ENCODE measurements at places on chromosomes 2 and 18.

- peak; percentile 16 for DNase-seq
Measured at GRCh38 chr2:60484133-60484645, 69.3 kb downstream of the BCL11A start.

DNA sequence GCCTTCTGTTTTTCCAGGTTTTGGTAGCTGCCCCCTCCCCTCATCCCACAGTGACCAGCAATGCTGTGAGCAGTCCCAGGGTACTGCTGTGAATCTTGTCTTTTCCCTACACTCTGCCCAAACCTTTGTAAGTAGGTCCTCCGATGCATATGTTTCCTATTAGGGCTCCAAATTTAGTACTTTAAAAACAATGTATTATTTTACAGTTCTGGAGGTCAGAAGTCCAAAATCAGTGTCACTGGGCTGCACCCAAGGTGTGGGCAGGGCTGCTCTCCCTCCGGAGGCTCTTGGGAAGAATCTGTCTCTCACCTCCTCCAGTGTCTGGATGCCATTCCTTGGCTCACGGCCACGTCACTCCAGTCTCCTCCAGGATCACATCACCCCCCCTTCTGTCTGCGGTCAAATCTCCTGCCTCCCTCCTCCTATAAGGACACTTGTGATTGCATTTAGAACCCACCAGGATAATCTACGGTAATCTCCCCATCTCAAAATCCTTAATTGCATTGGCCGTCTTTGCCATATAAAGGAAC, 208.5 kb downstream of the SH3BP4 start:
- DNase-seq, result no peak

DNA sequence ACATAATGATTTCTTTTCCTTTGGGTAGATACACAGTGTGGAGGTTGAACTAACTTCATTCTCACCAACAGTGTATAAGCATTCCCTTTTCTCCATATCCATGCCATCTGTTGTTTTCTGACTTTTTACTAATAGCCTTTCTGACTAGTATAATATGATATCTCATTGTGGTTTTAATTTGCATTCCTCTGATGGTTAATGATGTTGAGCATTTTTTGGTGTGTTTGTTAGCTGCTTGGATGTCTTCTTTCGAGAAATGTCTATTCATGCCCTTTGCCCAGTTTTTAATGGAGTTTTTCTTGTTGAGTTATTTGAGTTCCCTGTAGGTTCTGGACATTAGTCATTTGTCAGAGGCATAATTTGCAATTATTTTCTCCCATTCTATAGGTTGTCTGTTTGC, 59.8 kb downstream of the MARCHF4 start:
- DNase-seq, result no peak

- DNase-seq, result no peak
Measured at GRCh38 chr2:178805457-178805856, 1.8 kb downstream of the TTN start.

DNA sequence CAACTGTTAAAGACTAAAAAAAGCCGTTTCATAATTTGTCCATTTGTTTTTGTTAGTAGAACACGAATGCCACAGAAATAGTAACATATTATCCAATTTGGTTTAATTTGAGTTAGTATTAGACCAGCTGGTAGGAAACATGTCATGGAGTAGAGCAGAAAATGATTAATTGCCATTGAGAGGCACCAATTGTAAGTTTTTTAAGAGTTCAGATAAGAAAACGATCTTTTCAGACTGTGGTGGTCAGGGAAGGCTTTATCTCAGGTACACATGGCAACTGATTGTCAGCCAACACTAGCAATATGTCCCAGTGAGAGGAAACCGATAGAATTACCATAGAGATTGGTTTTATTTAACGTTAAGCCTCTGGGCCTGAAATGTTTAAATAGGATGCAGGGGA, 438.2 kb upstream of the MAP2 start:
- DNase-seq, result no peak

DNA sequence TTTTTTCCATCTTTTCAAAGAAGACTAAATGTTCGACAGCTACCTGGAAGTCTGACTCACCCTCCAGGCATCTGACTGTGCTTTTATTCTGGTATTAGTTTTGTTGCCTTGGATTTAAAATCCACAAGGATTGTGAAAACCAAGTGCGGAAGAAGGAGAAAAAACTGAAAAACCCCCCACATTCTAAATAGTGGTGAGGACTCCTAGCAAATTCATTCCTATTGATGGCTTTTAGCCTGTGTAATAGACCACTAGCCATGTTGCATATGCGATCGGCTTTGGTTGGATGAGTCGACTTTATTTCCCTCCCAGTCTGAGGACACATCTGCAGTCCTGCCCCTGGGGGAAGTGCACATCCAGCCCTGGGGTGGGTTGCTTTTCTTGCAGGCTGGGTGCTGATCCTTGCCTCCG, 16.9 kb downstream of the LDLRAD4 start:
- DNase-seq, result no peak

DNA sequence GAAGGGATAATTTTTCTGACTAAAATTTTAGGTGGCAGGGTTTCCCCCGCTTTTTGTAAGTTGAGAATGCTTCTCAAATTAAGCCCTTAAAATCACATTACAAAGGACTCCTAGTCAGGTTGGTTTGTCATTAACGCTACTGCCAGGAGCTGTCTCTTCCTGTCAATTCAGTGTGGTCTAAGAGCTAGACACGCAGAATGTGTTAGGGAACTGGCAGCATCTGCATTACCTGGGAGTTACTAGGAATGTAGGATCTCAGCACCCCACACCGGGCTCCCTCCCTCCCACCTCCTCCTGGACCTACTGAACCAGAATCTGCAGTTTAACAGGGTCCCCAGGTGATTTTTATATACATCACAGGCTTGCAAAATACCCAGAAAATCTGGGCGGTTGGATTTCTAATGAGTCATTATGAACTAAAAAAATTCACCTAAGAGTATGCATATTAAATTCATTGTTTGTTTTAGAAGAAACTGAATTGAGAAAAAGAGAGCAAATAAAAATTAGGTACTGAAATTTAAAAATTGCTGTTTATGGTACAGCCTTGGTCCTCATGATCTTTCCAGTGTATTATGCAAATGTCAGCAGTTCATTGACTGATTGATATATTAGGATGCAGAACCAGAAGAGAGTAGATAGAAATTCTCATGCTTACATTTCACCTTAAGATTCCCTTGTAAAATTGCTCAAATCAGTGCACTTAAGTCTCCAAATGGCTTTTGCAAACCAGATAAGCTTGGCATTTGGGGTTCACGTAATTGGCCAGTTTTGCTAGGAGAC, 130.9 kb upstream of the ITGA6 start:
- DNase-seq, result no peak

DNA sequence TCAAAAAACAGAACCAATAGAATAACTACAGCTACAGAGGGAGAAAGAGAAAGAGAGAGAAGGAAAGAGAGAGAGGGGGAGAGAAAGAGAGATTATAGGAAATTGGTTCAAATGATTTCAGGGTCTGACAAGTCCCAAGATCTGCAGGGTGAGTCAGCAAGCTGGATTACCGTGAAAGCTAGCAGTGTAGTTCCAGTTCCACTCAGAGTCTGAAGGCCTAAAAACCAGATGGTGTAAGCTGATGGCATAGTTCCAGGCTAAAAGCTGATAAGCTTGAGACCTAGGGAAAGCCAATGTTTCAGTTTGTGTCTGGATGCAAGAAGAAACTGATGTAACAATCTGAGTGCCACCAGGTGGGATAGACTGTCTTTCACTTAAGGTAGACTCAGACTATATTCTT, 397.7 kb downstream of the TRIB2 start:
- no peak for DNase-seq

DNA sequence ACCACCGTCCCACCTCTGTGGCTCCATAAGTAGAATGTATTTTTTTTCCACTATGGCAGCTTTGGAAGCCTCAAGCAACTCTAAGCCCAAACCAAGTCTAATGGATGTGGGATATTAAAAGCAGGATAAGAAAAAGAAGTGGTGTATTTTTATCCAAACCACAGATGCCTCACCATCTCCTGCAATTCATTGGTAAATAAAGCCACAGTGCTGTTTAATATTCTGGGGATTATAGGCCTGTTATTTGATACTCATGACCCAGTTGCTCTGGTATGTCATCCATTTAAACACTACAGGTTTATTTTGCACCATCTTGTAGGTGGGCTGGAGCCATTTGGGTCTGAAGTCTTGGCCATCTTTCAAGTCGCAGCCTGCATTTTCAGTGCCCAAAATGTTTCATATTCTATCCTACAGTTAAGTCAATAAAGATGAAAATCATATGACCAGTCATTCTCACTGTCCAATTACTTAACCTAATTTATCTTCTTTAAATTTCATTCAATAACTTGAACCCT, 279.5 kb upstream of the EPHA4 start:
- DNase-seq, result no peak

GRCh38 chr18:48215876-48216638, 193.1 kb downstream of the ZBTB7C start:
- no peak for DNase-seq
